ENCODE measurements at places on chromosomes 3 and 15. TPM values are rescaled to one million over a fixed set of nuclear protein-coding genes. Genes with fewer than 3 reads are reported as not detected.

The CSTA gene
- polyA plus RNA-seq = 0.64 TPM

The TTC21A gene
- 19.9 TPM for polyA plus RNA-seq

The ITGA11 gene
- polyA plus RNA-seq = 2.6 TPM

The CHRD gene
- polyA plus RNA-seq = 15.0 TPM

The SPATA12 gene
- polyA plus RNA-seq = 0.06 TPM

The SPINK8 gene
- polyA plus RNA-seq = 0.55 TPM

The PDZRN3 gene
- 43.8 TPM for polyA plus RNA-seq

The INSYN1 gene
- polyA plus RNA-seq = 28.0 TPM

The GOLGA8T gene
- polyA plus RNA-seq = 0.79 TPM

The CADM2 gene
- polyA plus RNA-seq = 0.84 TPM

- DNase-seq = no peak
Observed at GRCh38 chr15:70358011-70358819, 260.5 kb upstream of the TLE3 start.

GRCh38 chr3:68287101-68287500 is 632.7 kb upstream of the SUCLG2 start:
- DNase-seq = no peak

DNA sequence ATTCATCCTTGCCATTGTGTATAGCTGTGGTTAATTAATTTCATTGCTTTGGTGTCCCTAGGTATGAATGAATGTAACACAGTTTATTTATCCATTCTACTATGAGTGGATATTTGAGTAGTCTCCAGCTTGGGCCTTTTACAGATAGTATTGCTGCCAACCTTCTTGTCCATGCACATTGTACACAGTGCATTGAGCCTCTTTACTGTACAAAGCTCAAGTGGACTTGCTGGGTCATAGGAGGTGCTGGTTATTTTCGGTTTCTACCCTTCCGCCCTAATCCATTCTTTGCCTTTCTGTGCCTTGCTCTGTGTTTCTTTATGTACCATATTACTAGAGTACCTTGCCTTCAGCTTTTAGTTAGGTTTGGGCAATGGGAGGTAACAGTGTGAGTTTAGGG is 60.7 kb downstream of the DUT start:
- DNase-seq = no peak

DNA sequence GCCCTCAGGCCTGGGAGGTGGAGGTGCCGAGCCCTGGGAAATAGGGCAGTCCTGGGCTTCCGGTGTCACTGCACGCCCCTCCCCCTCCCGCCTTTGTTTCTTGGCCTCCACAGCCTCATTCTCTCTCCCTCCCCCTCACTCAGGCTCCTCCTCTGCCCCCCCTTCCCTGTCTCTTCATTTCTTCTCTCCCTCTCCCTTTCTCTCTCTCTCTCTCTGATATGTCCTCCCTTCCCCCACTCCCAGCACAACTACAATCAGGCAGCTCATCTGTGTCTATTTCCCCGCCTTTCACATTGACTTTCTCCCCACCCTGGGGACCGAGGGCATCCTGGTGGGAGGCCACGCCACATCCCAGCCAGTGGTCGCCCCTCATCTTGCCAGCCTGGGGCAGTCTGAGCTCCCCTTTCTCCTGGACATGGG is 40.2 kb downstream of the IDH2 start:
- DNase-seq = no peak

- no peak for DNase-seq
Observed at GRCh38 chr3:38878646-38879045, 62.6 kb upstream of the SCN10A start.

DNA sequence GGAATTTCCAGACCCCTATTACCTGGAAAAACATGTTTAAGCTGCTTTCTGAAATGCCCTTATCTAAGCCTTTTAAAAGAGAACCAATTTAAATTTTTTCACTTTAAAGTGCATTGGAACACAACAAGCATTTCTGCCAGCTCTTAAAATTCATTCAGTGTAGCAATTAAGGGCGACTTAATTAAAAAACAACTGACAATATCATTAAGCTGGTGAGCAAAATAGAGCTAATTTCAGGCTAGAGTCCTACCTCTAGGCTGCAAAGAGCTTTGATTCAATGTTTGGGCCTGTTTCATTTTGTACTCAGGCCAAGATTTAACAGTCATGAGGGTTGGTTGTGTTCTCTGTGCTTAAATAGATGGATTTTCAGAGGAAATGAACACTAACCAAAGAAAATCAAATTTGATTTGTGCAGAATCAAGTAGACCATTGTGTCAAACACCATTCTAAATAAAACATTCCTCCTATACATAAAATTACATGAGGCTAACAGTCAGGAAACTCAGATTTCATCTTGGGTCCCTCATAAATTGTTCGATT is 114.6 kb downstream of the TMEM108 start:
- DNase-seq = no peak

DNA sequence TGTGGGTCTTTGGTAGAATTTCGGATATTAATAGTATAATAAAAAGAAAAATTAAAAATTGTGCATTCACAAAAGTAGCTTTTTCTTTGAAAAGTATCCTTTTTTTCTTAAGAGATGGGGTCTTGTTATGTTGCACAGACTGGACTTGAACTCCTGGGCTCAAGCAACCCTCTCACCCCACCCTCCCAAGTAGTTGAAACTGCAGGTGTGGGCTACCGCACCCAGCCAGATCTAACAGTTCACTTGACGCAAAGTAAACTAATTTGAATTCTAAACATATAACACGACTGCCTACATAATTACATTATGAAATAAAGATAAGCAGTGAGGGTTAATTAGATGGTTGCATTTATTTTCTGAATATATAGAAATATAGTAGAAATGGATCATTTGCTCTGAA is 10.7 kb downstream of the FAM98B start:
- no peak for DNase-seq

DNA sequence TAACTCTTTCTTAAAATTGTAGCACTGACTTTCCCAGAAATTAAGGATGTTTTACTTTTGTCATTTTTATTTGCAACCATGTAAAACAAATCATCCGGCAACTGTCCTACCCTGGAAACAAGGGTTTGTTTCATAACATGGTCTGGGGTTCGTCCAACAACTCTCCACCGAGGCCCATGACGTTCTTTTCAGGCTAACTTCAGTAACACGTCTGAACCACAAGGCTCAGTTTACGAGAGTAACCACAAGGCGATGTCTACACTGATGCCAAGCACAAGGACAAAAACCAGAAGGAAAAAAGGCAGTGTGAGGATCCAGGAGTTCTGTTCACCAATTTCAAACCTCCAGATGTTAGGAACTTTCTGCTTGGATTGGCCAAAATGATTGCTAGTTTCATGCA is 546.1 kb downstream of the NTRK3 start:
- DNase-seq = no peak

- no peak for DNase-seq
Observed at GRCh38 chr15:50260969-50261496, 4.5 kb downstream of the HDC start.

DNA sequence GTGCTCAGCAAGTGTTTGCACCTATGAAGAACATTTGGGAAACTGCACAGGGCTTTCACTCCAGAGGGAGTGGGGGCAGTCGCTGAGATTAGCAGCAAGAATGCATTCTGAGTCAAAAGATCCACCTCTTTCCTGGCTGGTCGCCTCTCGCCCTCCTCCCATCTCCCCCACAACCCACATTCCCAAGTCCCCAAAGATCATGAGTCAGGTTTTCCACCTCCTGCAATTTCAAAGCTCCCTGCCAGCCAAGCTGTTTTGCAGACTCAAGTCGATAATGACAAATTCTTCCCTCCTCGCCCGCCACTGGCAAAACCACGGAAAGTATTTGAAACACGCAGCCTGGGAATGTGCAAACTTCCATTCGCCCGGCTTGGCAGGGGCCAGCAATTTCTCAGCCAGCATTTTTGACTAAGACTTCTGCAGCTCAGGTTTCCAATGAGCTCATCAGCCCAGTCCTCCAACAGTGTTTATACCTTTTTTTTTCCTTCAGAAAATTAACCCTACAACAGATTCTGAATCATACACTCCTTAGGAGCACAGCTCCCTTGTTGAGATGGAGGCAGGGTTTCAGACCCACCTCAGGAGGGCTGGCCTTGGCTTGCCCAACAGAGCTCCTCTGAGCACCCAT is 181.4 kb downstream of the SMAD6 start:
- DNase-seq = peak; percentile 45

GRCh38 chr15:93221759-93222158 is 132.7 kb upstream of the RGMA start:
- DNase-seq = no peak

GRCh38 chr15:88623061-88623460 is 1.9 kb downstream of the AEN start:
- no peak for DNase-seq

- no peak for DNase-seq
Observed at GRCh38 chr3:51035630-51036029, 349.5 kb upstream of the MANF start.

DNA sequence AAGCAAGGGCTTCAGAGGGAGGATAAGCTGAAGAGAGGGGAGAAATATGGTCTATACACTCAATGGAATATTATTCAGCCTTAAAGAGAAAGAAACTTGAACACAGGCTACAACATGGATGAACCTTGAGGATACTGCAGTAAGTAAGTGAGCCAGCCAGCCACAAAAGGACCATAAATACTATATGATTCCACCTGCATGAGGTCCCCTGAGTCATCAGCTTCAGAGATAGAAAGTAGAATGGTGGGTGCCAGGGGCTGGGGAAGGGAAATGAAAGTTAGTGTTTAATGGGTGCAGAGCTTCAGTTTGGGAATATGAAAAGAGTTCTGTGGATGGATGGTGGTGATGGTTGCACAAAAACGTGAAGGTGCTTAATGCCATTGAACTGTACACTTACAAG is 68.4 kb upstream of the SEC13 start:
- DNase-seq = no peak

DNA sequence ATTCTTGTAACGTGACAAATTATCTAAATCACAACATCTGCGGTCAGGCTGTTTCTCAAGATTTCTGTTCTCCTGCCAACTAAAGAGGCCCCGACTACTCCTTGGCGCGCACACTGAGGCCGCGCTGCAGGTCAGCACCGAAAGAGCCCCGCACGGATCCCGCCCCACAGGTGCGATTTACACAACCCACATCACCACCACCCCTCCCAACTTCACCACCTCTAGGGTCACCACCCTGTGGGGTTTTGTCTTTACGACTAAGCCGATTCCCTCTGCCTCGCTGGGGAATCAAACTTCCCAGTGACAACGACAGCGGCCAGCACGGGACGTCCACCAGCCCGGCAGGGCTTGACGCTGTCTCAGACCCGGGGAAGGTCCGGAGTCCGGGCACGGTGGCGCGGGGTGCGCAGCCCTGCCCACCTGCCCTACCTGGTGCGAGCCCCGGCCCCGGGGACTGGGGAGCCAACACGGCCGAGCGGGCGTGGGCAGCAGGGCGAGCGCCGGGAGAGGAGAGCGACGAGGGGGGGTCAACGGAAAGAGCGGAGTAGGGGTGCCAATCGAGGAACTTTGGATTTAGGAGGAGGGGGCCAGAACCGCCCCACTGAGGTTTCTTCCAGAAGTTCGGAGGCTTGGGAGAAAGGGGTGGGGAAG is 764 bp downstream of the UACA start:
- DNase-seq = no peak

DNA sequence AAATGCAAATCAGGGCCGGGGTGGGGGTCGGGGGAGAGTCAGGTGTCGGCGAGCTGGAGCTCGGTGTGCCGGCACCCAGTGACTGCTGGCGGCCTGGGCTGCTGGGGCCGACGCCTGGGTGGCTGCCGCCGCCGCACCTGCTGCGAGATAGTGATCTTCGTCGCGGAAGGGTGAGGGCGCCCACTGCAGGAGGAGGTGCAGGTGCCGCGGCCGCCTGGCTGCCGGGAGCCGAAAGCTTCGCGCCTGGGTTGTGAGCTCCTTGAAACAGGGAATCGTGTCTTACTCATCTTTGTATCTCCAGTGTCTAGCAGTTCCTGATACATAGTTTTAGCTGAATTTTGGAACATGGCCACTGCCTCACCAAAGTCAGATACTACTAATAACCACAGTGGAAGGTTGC is 64.0 kb upstream of the CPOX start:
- peak; percentile 9 for DNase-seq

- DNase-seq = no peak
Observed at GRCh38 chr3:179174898-179175297, 26.7 kb downstream of the PIK3CA start.

DNA sequence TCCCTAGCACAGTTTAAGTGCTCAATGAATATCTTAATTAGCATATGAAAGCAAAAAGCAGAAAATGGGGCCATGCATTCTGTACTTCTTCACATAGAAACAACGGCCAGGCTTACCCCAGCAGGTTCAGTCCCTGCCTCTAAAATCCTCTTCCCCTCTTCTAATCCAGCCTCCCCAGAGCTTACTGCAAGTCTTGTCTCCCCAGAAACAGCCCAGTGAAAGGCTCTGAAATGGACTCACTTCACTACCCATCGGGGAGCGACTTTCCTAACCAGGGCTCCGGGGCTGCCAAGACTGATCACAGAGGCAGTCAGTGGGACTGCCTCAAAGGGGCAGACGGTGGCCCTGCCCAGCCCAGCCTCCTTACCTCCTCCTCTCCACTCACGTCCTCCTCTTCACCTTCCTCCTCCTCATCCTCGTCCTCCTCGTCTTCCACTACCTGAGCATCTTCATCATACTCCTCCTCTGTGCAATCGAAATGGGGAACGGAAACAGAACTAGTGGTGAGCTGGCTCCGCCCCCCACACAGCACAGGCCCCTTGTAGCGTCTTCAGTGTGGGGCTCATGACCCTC is 38.0 kb downstream of the ANP32A start:
- no peak for DNase-seq

GRCh38 chr3:78497021-78497420 is 1270.8 kb downstream of the ROBO1 start:
- no peak for DNase-seq

- DNase-seq = peak; percentile 59
Observed at GRCh38 chr3:78728406-78729145, 1039.2 kb downstream of the ROBO1 start.

DNA sequence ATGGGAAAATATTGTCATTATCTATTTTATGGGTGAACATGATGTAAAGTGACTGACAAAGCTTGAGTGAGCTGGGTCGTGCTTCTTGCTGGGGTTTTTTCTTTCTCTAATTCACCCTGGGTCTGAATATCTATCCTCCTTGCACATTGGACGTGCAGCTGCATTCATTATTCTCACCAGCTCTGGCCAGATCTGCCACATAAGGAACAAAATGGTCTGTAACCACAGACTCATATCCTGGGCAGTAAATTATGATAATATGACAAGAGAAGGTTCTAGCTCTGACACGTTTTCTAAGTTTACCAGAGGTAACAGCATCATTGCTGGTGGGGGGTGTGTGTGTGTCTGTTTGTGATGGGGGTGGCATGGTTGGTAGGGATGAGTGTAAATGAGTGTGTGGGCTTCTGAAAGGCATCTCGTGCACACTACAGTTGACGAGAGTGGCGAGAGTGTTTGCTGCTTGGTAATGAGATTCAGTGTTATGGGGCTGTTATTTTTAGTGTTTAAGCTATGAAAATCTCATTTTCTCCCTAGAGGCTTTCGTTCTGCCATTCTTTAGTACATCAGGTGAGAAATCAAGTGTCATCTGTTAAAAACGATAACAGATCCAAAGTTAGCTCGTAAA is 418.4 kb downstream of the PDCD6IP start:
- no peak for DNase-seq

- DNase-seq = no peak
Observed at GRCh38 chr15:74399100-74399499, 31.7 kb upstream of the CYP11A1 start.

- no peak for DNase-seq
Observed at GRCh38 chr3:55521738-55522421, 34.8 kb upstream of the WNT5A start.

Measured in left renal cortex interstitium (tissue), 4 donors.